ENCODE measurements at places on chromosomes 6 and 20.

- no peak for DNase-seq
Measured at GRCh38 chr20:61799928-61800327, 265.8 kb downstream of the TAF4 start.

DNA sequence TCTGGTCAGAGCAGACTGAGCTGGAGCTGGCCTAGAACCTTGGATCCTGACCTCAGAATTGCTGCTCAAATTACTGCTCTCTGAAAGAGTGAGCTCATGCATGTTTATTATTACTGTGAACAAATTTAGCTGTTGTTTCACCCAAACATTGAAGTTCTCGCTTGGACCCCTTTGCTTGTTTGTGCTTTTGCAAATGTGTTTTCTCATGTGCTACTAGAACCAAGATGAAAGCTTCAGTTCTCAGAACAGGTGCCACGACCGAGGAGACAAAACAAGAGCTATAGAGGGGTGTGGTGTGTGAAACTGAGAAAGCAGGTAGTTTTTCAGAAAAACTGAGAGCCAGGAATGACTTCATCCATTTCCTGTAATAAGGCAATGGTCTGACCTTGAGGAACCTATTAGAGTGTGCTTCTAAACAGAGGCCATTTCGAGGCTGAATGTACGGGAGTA lies 50.0 kb upstream of the ESR1 start:
- DNase-seq, result no peak

DNA sequence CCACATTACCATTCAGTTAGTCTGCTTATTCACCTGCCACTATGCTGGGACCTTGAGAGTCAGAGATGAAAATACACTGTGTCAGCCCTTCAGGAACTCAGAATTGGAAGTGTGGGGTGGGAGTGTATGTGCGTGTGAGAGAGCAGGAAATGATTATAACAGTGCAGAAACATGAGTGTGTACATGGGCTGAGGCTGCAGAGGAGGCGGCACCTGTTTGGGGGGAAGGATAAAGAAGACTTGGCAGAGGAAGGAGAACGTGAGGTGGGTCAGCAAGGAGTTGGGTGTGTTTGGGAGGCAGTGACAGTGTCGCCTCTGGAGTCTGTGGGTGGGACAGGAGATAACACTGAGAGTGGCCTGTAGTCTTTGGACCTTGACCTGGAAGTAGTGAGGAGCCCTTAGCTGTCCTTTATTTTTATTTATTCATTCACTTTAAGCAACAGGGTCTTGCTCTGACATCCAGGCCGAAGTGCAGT lies 3.1 kb downstream of the CHMP4B start:
- no peak for DNase-seq

GRCh38 chr6:20589266-20589665 lies 55.0 kb downstream of the CDKAL1 start:
- no peak for DNase-seq

GRCh38 chr6:106773996-106774629 lies 144.7 kb downstream of the QRSL1 start:
- DNase-seq, result no peak

DNA sequence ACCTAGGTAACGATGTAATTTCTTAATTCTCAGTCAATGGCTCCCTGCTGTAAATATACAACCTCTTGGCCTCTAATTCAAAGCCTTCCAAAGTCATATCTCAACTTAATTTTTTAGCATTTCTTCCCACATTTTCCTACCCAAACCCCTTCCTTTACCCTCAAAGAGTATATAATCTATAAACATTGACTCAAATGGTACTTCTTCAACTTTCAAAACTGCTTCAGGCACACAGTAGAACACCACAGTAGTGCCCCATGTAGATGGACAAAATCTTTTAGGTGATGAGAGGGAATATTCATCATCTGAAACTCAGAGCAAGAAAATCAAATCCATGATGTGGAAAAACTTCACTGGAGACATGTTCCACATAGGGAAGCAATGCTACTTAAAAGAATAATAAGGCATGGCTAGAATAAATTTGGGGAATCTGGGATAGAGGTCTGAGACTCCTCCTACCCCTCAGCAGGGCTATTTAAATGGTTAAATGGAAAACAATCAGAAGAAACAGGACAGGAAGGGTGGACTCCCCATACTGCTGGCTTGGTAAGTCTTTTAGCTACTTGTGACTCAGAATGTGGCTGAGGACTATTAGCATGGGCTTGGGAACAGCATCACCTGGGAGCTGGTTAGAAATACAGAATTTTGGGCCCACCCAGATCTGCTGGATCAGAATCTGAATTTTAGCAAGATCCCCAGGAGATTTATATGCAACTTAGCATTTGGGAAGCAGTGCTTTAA lies 6.4 kb downstream of the SLC22A2 start:
- DNase-seq, result no peak

DNA sequence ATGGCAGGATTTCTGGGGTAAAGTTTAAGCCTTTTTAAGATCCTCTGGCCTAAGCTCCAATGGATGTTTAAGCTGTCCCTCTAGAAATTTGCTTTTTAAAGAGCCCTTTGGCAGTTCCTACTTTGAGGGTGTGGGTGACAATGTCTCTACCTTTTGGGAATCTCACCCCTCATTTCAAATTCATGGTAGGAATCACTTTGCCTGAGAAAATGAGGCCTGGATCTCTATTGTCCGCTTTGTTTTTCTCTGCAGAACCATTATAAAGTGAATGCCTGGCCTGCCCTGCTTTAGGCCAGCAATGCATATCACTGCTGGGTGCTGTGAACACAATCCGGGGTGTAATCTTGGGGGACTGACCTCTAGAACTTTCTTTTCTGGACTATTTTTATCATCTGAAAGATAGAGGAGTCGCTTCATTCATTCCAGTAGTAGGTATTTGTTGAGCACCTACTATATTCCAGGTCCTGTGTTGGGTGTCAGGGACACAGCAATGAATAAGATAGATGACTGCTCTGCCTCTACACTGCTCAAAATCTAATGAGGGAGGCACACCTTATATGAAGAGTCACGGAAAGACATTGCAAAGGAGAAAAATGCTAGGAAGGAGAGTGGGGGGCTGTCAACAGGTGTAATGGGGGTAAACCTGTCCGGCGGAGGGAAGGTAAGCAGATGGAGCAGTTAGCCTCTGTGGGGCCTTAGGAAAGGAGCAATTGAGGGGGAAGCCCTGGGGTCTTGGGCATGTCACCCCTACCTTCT lies 8.6 kb upstream of the COMMD7 start:
- DNase-seq, result no peak

- peak; percentile 70 for DNase-seq
Measured at GRCh38 chr6:29005183-29005885, at the start of gene ZNF311. Gene ZNF311 (minus strand): TSS chr6:29005315. CDS start chr6:29003954, 1,361 bp downstream.

DNA sequence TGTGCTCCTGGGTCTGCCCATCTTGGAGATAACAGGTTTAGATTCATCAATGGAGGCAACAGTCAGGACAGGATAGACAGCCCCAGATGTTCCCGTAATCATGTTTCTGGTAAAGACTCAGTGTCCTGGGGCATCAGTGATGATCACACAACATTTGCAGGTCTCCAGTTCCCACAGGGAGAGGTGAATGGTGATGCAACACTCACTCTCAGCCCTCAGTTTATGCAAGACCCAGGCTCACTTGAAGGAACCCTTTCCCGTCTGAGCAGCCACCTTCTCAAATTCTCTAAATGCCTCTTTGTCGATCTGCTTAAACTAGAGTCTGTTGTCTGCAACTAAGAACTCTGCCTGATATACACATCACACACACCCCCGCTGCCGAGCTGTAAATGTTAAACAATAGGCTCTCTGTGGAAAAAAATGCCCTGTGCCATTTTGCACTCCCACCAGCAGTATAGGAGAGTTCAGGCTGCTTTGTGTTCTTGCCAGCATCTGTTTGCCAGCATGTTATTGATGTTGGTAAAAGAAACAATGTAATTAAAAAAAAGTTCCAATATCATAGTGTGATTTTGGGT lies 30.1 kb upstream of the SCP2D1 start:
- no peak for DNase-seq

GRCh38 chr6:7060769-7061516 lies 46.8 kb upstream of the RREB1 start:
- DNase-seq, result no peak

DNA sequence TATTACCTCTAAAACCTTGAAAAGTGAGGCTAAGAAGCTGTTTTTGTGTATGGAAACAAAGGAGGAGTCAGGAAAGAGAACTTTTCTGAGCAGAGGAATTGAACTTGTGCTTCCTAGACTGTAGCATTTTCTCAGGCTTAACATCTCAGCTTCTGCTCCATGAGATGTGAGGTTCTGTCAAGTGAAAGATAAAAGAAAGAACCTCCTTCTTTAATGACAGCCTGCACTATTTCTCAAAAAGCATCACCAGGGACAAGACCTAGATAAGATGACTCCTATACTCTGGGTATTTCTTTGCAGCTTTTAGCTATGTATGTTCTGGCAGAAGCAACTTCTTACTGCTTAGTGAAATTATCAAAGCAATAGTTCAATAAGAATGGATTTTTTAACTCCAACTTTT lies 87.6 kb upstream of the KCNQ5 start:
- DNase-seq, result no peak

DNA sequence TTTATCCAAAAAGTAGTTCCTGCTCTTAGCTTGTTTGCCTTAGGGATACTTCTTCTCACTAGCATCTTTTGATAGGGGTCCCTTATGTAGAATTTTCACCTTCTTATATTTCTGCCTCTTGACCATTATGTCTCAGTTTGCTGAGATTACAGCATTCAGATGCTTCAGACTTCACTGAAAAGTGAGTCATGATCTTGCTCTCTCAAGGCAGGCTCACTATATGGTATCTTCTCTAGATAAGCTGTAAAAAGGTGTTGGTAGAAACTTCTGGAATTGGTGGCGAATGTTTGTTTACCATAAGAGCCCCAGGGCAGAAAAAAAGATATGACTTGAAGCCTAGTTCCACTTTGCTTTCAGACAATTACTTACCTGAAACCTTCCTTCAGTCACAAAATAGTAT lies 19.7 kb downstream of the GTPBP2 start:
- DNase-seq, result no peak

DNA sequence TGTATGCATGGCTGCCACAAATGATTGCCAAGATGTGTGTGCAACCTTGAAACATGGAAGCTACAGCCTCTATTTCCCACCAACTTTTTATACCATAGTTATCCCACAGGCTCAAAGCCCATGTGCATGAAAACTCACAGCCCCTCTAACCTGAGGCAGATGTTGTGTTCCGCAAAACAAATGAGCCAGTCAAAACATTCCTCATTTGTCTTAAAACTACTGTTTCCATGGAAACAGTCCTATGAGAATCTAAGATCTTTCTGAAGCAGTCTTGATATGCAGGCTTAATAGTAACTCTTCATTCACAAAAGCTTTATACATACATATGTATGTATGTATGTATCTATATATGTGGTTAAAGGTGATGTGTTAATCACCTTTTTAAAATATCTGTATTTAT lies 31.2 kb upstream of the MANEA start:
- no peak for DNase-seq

DNA sequence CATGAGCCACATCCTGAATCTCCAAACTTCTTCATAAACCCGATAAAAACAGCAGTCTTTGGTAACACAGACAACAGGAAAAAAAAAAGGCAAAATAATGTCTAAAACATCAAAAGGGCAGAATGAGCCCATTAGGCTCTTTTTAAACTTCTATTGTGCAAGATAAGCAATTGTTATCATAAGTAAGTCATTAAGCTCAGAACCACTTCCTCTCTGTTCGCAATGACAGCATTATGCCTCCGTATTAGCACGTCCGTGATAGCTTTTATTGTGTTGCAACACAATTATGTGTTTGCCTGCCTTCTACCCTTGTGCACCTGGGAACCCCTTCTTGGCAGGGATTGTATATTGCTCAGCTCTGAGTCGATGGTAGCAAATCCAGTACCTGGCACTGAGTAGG lies 147.1 kb downstream of the LRFN2 start:
- no peak for DNase-seq

DNA sequence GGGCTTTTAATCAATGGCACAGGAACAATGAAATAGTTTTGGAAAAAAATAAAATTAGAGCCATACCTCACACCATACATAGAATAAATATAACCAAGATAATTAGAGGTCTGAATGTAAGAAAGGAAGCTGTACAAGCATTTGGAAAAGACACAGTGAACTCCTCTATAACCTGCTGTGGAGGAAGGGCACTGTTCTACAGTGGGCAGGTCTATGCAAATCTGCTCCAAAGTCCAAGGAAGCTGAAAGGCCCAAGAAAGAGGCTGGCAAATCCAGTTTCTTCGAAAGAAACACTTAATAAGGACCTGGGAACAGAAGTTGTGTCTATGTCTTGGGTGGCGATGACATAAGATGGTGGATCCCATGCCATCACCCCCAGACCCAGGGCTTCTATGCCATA lies 169.4 kb upstream of the RALGAPA2 start:
- no peak for DNase-seq

DNA sequence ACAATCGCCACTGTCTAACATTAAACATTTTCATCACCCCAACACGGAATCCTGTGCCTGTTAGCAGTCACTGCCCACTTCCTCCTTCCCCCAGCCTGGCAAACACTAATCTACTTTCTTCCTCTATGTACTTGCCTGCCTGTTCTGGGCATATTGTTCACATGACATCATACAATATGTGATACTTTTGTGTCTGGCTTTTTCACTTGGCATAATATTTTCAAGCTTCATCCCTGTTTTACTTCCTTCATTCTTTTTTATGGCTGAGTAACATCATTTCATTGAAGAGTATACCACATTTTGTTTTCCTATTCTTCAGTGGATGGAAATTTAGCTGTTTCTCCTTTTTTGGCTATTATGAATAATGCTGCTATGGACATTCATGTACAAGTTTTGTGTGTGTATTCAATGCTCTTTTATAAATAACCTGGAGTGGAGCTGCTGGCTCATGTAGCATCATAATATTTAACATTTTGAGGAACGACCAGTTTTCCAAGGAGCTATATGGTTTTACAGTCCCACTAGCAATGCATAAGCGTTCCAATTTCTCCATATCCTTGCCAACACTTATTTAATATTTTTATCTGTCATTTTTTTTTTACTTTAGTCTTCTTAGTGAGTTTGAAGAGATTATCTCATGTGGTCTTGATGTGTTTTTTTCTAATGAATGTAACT lies 360.1 kb downstream of the HDGFL1 start:
- no peak for DNase-seq

- DNase-seq, result no peak
Measured at GRCh38 chr20:53691060-53691810, 97.6 kb upstream of the ZNF217 start.

- no peak for DNase-seq
Measured at GRCh38 chr6:116392132-116393013, 21.6 kb downstream of the DSE start.

GRCh38 chr6:170523256-170524171 lies 29.6 kb downstream of the PSMB1 start:
- DNase-seq, result no peak

DNA sequence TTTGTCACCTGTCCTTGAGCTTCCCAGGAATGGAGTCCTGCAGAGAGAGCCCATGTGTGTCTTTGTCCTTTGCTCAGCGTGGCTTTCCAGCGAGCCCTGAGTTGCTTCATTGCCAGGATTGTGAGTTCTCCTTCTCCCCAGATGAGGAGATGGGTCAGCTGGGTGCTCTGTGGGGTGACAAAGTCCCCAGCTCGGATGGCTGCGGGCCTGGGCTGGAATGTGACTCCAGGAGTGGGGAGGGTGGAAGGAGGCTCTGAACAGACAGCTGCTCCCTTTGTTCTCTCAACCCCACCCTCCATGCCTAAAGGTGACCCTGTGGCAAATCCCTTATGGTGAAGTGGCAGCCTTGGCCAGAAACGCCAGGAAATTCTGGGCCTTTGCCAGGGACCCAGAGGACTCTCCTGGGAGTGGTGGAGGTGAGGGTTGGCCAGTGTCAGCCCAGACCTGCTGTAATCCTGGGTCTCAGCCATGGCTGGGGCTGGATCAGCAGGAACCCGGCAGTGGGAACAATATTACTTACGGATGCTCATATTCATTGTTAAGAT lies 44.4 kb upstream of the CST5 start:
- DNase-seq, result no peak

GRCh38 chr6:38503960-38504682 lies 135.6 kb downstream of the BTBD9 start:
- DNase-seq, result no peak
